ENCODE measurements at places on chromosomes 2 and 18. TPM values are rescaled to one million over a fixed set of nuclear protein-coding genes. Genes with fewer than 3 reads are reported as not detected.

NEU2 gene
- total RNA-seq: not detected

TUBA4B gene
- total RNA-seq: not detected

MAL gene
- total RNA-seq: not detected

TGFA gene
- 22.5 TPM for total RNA-seq

DSG4 gene
- not detected for total RNA-seq

SLC4A3 gene
- total RNA-seq: 4.7 TPM

TGIF1 gene
- total RNA-seq: 161 TPM

SLC23A3 gene
- total RNA-seq: 2.6 TPM

DNA sequence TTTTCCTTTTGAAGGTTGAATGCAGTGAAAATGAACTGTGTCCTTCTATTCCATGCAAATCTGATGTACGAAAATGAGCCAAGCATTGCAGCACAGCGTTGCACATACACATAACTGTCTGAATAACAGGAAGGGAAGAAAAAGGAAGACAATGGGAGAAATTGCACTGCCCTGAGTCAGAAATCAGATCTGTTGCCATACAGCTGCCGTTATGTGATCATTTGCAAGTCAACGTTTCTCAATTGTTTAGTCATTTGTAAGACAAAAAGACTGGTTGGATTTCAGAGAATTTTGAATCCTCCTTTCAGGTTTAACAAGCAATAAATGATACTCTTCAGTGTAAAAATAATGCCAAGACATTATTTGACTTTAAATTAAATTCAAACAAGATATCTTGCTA lies 284.1 kb downstream of the DSEL start:
- no peaks in the 10 kb centered on the region for H3K27me3 ChIP-seq
- H3K4me3 ChIP-seq: no peak overlapping the region
- H3K27ac ChIP-seq: no peak overlapping the region
- H3K4me1 ChIP-seq: no peaks in the 10 kb centered on the region
- H3K36me3 ChIP-seq: no peaks in the 10 kb centered on the region

DNA sequence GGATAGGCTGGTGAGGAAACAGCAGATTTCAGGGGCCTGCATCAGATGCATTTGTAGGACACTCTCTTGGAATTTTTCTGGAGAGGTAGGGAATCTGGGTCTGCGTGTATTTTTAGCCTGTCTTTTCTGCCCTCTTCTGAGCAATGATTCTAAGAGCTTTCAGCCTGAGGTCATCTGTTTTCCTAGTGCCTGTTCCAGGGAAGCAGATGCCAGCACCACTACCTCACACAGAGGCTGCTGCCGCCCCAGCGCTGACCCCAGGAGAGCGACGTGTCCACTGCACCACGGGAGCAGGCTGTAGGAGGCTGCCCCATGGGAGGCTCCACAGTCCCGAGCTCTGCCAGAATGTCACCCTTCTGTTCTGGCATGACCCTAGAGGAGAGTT lies 316.5 kb downstream of the CYP26B1 start:
- H3K27me3 ChIP-seq: peaks cover 3% of the 10 kb centered on the region
- no peak overlapping the region for H3K27ac ChIP-seq

- H3K4me1 ChIP-seq: no peaks in the 10 kb centered on the region
- no peaks in the 10 kb centered on the region for H3K27me3 ChIP-seq
- no peak for DNase-seq
- H3K4me3 ChIP-seq: no peak overlapping the region
- H3K36me3 ChIP-seq: peaks cover 14% of the 10 kb centered on the region
Observed at GRCh38 chr2:25257931-25258846, 83.5 kb downstream of the DNMT3A start.

DNA sequence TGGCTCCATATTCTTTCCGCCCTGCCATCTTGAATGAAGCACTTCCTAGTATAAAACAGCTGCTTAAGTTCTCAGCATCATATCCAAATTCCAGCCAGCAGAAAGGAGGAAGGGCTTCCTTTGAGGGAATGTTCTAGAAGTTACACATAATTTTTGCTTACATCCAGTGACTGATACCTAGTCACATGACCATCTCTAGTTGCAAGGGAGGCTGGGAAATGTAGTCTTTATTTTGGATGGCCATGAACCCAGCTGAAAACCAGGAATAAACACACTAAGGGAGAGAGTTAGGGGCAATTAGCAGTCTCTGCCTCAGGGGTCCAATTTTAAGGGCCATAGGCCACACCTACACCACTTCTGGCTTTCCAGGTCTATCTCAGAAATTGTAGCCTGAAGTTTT lies 57.8 kb upstream of the LMAN1 start:
- peaks cover 42% of the 10 kb centered on the region for H3K27me3 ChIP-seq
- H3K36me3 ChIP-seq: no peaks in the 10 kb centered on the region
- H3K4me1 ChIP-seq: no peaks in the 10 kb centered on the region
- no peak for DNase-seq
- H3K27ac ChIP-seq: no peak overlapping the region

GRCh38 chr2:27683390-27684071 lies 19.8 kb downstream of the SLC4A1AP start:
- H3K4me1 ChIP-seq: peaks cover 29% of the 10 kb centered on the region
- peak overlapping the region; percentile 59 for H3K27ac ChIP-seq
- peaks cover 67% of the 10 kb centered on the region for H3K36me3 ChIP-seq
- H3K4me3 ChIP-seq: peak overlapping the region; percentile 35
- H3K27me3 ChIP-seq: no peaks in the 10 kb centered on the region

DNA sequence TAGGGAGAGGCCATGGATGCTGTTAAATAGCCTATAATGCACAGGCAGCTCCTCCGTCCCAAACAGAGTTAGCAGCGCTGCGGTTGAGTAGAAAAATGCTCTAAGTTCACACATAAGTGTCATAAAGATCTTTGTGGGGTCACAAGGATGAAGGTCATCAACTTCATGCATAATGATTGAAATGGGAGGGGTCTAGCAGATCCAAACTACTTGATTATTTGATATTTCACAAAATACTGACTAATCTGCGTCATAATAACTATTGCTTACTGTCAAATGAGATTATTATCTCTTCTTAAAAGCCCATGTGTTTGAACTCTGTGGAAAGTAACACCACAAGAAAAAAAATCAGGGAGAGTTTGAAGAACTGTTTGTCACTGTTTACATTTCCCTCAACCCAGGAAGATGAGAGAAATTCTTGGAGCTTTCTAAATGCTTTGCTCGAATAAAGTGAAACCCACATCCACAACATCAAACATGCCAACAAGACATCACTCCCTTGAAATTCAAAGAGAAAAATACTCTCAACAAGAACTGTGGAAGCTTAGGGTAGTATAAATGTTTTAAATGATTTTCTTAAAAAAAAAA lies 50.5 kb upstream of the CREB1 start:
- H3K27me3 ChIP-seq: no peaks in the 10 kb centered on the region
- no peak for DNase-seq

GRCh38 chr2:136582628-136583205 lies 182.6 kb upstream of the THSD7B start:
- no peak overlapping the region for H3K4me3 ChIP-seq
- DNase-seq: peak; percentile 59

DNA sequence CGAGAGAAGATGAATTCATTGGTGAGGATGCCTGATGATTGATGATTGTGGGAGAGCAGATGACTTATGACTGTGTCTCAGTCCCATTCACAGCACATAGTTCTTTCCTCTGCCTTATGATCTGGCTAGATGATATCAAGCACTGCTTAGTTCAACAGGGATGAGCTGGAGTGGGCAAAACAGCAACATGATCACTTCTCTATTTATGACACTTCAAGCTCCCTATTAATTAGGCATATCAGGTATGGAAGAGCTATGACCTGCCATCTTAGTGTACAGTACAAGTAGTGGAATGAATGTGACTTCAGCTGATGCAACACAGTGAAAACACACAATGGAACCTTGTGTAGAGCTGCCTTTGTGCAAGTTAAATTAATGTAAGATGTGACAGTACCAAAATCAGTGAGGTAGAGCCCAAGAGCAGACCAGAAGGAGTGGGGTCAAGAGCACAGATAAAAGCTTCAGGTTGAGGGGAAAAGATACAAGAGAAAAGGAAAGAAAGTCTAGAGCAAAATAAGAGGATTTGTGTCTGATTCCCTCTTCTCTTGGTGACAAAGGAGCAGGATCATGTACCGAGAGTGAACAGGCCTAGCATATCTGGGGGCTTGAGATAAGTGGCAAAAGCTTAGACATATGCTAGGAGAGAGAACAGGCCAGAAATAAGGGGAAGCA lies 93.0 kb upstream of the MYO3B start:
- no peak overlapping the region for H3K27ac ChIP-seq
- no peaks in the 10 kb centered on the region for H3K27me3 ChIP-seq
- H3K36me3 ChIP-seq: peaks cover 14% of the 10 kb centered on the region
- DNase-seq: no peak
- no peak overlapping the region for H3K4me3 ChIP-seq
- no peaks in the 10 kb centered on the region for H3K4me1 ChIP-seq

DNA sequence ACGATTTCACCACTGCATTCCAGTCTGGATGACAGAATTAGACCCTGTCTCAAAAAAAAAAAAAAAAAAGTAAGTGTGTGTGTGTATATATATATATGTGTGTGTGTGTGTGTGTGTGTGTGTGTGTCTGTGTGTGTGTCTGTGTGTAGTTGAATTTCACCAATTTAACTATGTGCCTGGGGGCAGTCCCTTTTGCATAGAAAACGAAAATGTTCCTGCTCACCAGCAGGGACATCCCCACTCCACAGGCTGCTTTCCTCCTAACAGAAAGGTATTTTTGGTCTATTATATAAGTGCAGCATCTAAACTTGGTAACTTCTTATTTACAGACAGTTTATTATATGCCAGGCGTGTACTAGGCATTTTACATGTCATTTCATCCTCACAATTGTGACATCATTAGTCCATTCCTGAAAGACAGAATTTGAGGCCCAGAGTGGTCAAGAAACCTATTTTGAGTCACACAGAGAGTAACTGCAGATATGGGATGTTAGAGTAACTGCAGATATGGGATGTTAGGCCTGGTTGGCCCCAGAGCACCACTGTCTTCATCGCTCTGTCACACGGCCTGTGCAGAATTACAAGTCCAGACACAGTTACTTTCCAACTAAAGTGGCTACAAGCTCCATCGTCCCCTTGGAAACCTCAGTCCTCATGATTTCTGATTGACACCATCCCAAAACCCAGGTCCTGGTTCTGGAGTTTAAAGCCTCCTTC lies 9.3 kb upstream of the TTL start:
- no peak overlapping the region for H3K4me3 ChIP-seq
- H3K27me3 ChIP-seq: peaks cover 7% of the 10 kb centered on the region
- no peaks in the 10 kb centered on the region for H3K36me3 ChIP-seq
- H3K27ac ChIP-seq: no peak overlapping the region

DNA sequence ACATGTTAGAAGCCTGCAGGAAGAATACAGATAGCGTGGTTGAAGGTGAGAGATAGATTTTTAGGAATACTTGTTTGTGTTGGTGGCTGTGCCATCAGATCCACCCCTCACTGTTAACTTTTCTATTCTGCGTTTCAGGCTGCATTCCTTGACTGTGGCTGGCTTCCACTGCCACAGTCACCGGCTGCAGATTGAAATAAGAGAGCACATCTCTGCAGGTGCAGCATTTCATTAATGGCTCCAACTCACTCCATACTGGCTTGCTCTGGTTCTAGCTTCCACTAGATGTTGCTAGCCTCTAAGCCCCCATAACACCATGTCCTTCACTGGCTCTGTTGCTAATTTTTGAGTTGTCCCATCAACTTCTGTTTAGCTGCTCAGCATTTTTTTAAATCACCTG lies 286.5 kb downstream of the CPS1 start:
- peaks cover 42% of the 10 kb centered on the region for H3K27me3 ChIP-seq
- H3K27ac ChIP-seq: no peak overlapping the region
- DNase-seq: no peak
- H3K4me1 ChIP-seq: no peaks in the 10 kb centered on the region
- no peak overlapping the region for H3K4me3 ChIP-seq
- H3K36me3 ChIP-seq: no peaks in the 10 kb centered on the region

DNA sequence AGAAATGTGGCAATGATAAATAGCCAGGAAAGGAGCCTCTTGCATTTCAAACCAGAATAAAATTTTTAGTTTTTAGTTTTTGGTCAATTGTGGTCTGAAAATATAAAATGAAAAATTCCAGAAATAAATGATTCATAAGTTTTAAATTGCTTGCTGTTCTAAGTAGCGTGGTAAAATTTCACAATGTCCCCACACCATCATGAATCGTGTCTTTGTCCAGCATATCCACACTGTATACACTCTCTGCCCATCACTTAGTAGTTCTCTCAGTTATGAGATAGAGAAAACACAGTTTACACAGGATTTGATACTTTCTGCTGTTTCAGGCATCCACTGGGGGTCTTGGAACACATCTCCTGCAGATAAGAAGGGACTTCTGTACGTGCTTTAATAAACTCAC lies 783.9 kb downstream of the TSN start:
- H3K4me3 ChIP-seq: no peak overlapping the region
- no peaks in the 10 kb centered on the region for H3K27me3 ChIP-seq
- no peaks in the 10 kb centered on the region for H3K36me3 ChIP-seq

GRCh38 chr2:219120082-219120481 lies 40.5 kb downstream of the NHEJ1 start:
- H3K4me1 ChIP-seq: peaks cover 20% of the 10 kb centered on the region
- H3K27ac ChIP-seq: no peak overlapping the region
- no peaks in the 10 kb centered on the region for H3K36me3 ChIP-seq
- no peaks in the 10 kb centered on the region for H3K27me3 ChIP-seq
- H3K4me3 ChIP-seq: no peak overlapping the region
- DNase-seq: no peak

- H3K27ac ChIP-seq: peak overlapping the region; percentile 97
- H3K4me1 ChIP-seq: peaks cover 29% of the 10 kb centered on the region
- no peaks in the 10 kb centered on the region for H3K27me3 ChIP-seq
- peak overlapping the region; percentile 92 for H3K4me3 ChIP-seq
- peak; percentile 37 for DNase-seq
Observed at GRCh38 chr18:9475643-9476591, 604 bp downstream of the RALBP1 start.

GRCh38 chr18:46250084-46250811 lies 146.1 kb downstream of the HAUS1 start:
- H3K4me1 ChIP-seq: peaks cover 39% of the 10 kb centered on the region
- no peak overlapping the region for H3K4me3 ChIP-seq
- DNase-seq: peak; percentile 46

- no peaks in the 10 kb centered on the region for H3K27me3 ChIP-seq
- H3K27ac ChIP-seq: no peak overlapping the region
- H3K36me3 ChIP-seq: peaks cover 16% of the 10 kb centered on the region
- H3K4me1 ChIP-seq: peaks cover 5% of the 10 kb centered on the region
- peak; percentile 34 for DNase-seq
Observed at GRCh38 chr2:231245249-231246094, 47.0 kb downstream of the ARMC9 start.
